ENCODE measurements at places on chromosomes 2 and 18.

- DNase-seq = no peak
Measured at GRCh38 chr18:832085-832681, 20.1 kb upstream of the YES1 start.

- peak; percentile 41 for DNase-seq
Measured at GRCh38 chr2:207694811-207695281, 16.6 kb upstream of the CCNYL1 start.

- DNase-seq = no peak
Measured at GRCh38 chr2:106953236-106953635, 67.3 kb upstream of the ST6GAL2 start.

DNA sequence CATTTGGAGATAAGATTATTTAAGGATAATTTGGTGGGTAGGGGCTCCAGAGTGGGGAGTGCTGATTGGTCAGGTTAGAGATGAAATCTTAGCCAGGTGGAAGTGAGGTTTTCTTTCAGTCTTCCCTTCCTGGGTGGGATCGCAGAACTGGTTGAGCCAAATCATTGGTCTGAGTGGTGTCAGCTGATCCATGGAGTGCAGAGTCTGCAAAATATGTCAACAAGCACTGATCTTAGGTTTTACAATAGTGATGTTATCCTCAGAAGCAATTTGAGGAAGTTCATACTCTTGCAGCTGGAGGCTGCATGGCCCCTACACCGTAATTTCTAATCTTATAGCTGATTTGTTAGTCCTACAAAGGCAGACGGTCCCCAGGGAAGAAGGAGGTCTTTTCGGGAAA is 1483.4 kb upstream of the ZEB2 start:
- DNase-seq = no peak

- no peak for DNase-seq
Measured at GRCh38 chr2:30361751-30362394, 85.2 kb upstream of the LCLAT1 start.

- no peak for DNase-seq
Measured at GRCh38 chr2:209138079-209138478, 285.8 kb upstream of the MAP2 start.

GRCh38 chr2:198731842-198732399 is 725.8 kb downstream of the SATB2 start:
- DNase-seq = no peak

- peak; percentile 26 for DNase-seq
Measured at GRCh38 chr2:158179660-158180059, 78.0 kb downstream of the UPP2 start.

GRCh38 chr2:230447455-230448451 is 31.8 kb downstream of the SP100 start:
- DNase-seq = no peak

DNA sequence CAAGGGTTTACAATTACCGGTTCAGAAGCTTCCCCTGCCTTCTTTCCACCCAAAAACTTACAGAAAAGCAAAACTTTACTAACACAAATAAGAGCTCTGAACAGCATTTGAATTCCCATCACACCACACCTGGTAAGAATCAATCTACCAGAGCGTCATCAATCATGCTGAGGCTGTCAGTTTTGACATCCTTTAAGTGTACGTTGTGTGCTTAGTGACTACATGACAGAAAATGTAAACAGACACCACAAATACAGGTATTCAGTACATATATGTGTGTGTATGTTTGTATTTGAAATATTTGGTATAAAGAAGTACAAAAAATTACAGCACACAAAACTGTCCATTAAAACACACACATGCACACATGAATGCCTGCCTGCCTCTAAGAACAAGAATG is 523.5 kb downstream of the TMEM182 start:
- DNase-seq = no peak

GRCh38 chr2:181104512-181105115 is 124.2 kb downstream of the UBE2E3 start:
- peak; percentile 76 for DNase-seq

- no peak for DNase-seq
Measured at GRCh38 chr2:191467113-191467512, 210.8 kb upstream of the NABP1 start.

GRCh38 chr2:148726228-148726627 is 81.7 kb downstream of the EPC2 start:
- no peak for DNase-seq

DNA sequence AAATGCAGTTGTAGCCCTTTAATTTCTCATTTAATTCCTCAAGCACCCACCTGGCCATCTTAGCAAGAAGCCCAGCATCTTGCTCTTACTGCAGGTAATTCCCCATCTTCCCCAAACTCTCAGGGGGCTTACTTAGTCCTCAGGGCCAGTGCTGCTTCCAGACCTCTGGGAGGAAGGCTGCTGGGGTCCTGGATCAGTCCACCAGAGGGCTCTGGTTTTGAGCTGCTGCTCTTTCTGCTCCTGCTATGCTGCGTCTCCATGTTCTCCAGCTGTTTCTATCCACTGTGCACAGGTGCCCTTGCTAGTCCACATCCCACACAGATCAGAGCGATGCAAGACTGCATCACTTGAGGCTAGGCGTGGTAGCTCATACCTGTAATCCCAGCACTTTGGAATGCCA is 34.5 kb upstream of the TMEM87B start:
- no peak for DNase-seq

- no peak for DNase-seq
Measured at GRCh38 chr2:241540401-241540770, 18.2 kb upstream of the BOK start.

DNA sequence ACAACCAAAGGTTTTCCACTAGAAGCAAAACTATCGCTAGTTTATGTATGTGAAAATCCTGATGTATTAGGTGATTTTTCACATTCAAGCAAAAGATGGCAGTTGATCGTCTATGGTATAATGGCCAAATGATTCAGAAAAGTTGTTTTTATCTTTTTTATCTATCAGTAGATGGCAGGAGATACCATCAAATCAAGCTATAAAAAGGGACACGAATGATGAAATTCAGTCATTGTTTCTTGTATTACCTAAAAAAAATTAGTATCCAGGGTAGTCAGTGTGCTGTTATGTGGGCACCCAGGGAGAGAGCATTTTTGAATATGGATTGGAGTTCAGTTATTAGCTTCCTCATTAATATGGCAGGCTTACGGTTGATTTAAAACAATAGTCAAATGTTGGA is 22.9 kb upstream of the CAVIN2 start:
- no peak for DNase-seq
